ENCODE measurements at places on chromosomes 7 and 10.

DNA sequence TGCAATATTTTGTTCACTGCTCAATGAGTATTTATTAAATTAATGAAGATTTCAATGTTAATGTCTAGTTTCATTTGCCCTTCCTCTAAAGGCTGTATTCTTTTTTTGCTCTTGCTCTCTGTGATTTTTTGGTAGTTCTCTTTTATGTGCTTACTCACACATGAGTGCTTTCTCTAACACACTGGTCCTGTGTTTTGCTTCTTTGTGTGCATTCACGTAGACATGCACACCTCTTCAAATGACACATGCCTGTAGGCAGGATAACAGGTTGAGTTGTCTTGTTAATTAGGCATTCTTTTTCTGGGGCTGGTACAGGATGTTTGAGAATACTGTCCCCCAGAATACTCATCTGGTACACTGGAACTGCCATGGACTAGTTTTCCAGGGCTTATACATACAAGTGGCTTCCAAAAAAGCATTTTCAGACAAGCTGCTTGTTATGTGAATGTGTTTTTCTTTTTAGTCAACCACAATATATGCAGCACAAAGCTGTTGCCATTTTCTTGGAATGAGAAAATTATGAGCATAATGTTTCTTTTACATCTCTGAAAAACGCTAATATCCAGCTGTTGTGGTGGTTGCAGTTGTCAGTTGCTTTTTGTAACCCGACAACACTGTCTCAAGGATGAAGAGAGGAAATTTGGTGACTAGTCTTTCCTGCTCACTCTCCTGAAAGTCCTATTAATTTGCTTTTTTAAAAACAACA is 416.4 kb downstream of the AUTS2 start:
- no peak for DNase-seq

- no peak for DNase-seq
These were observed 172.2 kb downstream of the GRM8 start for GRCh38 chr7:127080576-127080975.

- no peak for DNase-seq
These were observed 79.7 kb downstream of the UNCX start for GRCh38 chr7:1312136-1313070.

DNA sequence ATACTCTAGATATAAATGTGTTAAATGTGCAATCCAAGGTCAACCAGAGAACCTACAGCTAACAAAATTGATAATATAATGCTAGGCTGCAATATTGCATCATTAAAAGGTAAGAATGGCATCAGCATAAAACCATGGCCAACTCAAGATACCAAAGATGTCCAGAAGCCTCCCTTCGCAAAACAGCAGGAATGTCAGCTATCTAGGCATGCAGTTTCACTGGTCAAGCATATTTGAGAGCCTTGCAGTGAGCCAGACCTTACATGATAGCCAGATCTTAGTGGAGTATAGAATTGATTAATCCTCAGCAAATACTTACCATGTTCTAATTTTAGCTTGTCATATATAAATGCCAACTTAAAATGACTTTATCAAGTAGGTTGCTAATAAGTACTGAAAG is 138.8 kb downstream of the ZEB1 start:
- DNase-seq: no peak

DNA sequence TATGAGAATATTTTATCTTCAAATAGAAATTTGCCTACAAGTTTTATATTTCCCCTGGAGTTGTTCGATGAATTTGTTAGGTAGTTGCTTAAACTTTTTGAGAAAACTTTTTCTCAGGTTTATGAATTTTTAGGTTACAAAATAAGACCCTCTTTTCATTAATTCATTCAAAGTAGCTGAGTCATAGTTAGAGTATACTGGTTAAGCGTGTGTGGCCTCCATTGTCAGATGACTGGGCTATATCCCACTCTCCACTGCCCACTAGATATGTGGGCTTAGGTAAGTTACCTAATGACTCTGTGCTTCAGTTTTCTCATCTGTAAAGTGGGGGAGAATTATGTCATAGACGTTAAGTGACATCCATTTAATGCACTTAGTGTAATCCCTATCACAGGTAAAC is 1.0 kb downstream of the ASB15 start:
- no peak for DNase-seq

DNA sequence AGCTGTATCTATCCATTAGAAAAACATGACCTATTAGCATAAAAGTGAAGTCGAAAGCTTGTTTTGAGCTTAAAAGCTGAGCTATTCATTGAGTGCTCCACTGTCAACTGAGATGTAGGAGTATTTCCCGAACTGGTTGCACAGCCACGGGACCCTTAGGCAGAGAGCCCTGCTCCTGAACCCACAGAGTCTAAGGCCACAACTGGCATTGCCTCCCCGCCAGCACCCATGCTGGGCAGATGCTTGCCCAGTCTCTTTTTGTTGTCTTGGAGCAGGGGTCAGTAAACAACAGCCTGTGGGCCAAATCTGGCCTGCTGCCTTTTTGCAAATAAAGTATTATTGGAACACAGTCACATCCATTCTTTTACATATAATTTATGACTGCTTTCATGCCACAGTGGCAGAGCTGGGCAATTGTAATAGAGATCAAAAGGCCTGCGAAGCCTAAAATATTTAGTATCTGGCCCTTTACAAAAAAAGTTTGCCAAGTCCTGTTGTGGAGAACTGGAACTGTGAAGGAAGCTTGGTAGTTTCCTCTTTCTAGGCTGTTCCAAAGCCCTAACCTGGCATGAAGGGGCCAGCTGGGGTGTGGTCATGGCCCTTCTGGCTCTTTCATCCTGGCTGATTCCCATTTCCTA is 58.4 kb upstream of the WAPL start:
- no peak for DNase-seq

GRCh38 chr7:101146-102046 is 91.0 kb upstream of the FAM20C start:
- DNase-seq: no peak

- DNase-seq: no peak
These were observed 16.1 kb upstream of the DMBT1 start for GRCh38 chr10:122544493-122544892.
